ENCODE measurements at places on chromosomes 1 and 21.

DNA sequence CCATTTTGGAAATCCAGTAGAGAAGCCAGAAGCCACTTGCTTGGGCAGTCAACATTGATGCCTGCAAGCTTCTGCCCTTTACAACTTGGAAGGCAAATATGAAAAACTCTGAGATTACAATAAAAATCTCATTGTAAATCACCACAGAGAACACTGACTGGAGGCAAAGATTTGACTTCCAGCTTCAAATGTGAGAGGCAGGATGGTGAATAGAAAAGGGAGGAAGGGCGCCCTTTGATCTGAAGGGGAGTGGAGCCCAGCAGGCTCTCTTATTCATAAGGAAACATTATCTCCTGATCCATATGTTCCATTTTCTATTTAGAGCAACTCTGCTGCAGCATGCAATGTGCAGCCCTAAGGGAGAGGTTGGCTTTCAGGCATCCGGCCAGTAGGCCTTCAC lies 348.3 kb downstream of the AJAP1 start:
- no peak for DNase-seq

- DNase-seq: no peak
These were observed 70.6 kb downstream of the LMO4 start for GRCh38 chr1:87399264-87399663.

- DNase-seq: no peak
These were observed 331.2 kb downstream of the KIF26B start for GRCh38 chr1:245485996-245486395.

DNA sequence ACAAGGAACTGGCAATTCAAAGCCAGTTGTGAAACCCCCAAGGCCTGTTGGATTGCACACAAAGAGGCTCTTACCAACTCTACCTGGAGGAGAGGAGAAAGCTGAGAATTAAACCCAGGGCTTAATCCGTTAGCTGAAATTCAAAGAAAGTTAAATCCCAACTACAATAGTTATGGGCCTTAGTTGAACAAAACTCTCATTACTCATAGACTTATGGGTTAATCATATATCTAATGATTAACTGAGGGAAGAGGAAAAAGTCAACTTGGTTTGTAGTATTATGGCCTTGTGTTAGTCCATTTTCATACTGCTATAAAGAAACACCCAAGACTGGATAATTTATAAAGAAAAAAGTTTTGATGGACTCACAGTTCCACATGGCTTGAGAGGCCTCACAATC lies 838.2 kb upstream of the ADGRL2 start:
- no peak for DNase-seq

DNA sequence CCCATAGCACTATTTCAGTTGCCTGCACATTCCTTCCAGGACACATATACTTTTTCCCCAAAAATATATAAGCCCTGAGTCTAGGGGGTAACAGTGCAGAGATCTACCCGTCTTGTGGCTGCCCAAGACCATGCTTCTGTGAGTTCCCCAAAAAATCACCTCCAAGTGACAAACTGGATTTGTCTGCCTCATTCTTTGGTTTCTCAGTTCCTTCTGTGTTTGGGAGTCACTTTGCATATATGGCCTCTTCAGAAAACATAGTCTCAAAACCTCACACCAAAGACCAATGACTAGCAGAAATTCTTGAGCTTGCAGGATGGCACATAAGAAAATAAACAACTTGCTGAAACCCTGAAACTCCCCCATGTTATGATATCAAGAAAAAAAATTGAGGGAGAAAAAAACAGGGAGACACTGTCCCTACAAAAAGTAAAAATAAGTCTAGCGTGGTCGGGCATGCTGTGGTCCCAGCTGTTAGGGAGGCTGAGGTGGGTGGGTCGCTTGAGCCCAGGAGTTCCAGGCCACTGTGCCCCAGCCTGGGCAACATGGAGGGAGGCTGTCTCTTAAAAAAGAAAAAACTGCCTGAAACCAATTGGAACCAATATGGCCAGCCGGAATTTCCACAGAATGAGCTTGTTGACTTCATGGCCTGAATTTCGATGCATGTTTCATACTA lies 8.0 kb downstream of the JMJD4 start:
- DNase-seq: no peak

- no peak for DNase-seq
These were observed 138.8 kb upstream of the USP24 start for GRCh38 chr1:55353707-55354620.

GRCh38 chr21:46160907-46161632 lies 5.7 kb upstream of the FTCD start:
- DNase-seq: no peak

DNA sequence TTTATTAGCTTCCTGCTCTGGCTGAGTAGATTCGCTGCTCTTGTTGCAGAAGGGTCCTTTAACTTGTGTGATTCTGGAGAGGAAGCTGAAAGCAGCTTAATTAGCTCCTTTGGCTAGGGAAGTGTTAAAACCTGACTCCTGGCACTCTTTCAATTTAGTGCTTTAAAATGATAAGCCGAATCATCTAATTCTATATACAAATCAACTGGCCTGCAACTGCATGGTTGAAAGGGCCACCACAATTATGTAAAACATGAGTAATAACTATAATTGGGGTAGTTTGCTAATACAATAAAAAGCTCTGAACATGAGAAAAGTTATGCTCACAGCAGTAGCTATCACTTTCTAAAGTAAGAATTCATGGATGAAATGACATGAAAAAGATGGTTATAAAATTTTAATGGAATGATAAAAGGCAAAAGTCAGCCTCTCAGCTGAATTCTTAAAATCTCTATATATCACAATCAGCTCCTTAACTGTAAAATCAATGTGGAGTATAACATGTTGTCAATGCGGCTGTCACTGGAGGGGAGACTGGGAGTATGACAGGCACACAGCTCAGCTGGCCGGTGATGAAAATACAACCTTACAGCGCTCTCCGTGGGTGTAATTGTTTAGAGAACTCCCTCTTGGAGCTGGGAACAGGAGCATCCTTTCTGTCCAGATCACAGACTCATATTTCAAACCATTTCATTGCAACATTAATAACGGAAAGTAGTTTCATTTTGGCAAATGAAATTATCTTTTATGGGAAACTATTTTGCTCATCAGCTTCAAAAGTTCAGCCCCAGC lies 324.4 kb downstream of the KCTD3 start:
- DNase-seq: no peak

- no peak for DNase-seq
These were observed 127.3 kb upstream of the APP start for GRCh38 chr21:26297851-26298250.

GRCh38 chr1:153366261-153366660 lies 8.6 kb downstream of the S100A9 start:
- DNase-seq: no peak

Data from esophagus squamous epithelium (tissue), 5 donors.